NCI-H187 (cell line): ENCODE measurements at places on chromosomes 13 and 19.

- no peak for DNase-seq
Measured at GRCh38 chr13:30093236-30093635, 214.1 kb downstream of the KATNAL1 start.

DNA sequence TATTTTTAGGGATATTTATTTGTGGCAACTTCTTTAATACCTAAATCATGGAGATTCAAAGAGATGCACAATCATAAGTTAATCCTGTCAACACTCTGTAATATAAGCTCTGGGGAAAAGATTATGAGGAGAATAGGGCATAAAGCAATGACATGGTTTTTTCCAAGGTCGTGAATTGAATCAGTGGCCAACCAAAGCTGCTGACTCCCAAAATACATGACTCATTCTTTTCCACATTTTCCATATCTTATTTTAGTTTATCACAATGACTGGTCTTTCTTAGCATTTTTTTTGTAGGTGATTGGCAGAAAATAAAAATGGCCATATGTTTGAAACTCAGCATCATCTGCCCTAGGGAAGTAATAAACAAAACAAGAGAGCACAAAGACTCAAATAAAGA is 28.5 kb upstream of the RBM26 start:
- no peak for DNase-seq

GRCh38 chr19:18761531-18762110 is 29.5 kb downstream of the COMP start:
- DNase-seq = no peak

DNA sequence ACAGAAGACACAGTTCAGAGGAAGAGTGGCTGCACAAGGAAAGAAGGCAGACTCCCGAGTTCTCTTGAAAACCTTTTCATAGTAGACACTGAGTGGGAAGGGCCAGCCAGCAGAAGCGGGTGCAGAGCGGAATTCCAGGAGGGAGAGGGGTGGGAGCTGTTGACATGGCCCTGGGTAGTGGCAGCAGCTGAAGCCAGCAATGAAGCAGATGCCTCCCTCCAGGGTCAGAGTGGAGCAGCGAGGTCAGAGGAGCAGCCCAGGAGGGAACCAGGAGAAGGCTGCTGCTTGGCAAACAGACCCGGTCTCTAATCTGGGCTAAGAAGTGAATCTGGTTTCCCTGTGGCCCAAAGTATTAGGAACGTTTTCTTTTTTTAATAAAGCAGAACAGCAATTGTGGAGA is 73.9 kb upstream of the SPATA13 start:
- no peak for DNase-seq

- DNase-seq = no peak
Measured at GRCh38 chr13:59978862-59979261, 184.9 kb downstream of the DIAPH3 start.

GRCh38 chr13:38262211-38262610 is 87.4 kb upstream of the UFM1 start:
- no peak for DNase-seq

GRCh38 chr19:51480590-51480989 is 2.3 kb downstream of the CEACAM18 start:
- no peak for DNase-seq
